ENCODE measurements at places on chromosomes 7 and 10.

DNA sequence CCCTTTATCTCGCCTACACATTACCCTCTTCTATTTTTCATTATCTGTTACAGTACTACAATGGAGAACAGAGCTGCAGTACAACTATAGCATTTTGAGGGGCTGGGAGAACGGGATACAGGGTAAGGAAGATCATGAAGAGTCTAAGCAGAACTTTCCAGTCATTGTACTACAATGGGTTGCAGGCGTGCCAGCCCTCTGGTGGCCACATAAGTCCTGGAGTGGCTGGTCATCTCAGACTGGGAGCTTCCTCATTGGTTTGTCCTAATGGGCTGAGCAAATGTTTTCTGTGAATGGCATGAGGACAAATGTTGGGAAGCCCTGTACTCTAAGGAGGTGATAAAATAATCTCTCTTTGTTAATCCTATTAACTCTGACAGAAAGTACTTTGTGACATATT, 33.0 kb downstream of the TMEM106B start:
- no peak for DNase-seq

DNA sequence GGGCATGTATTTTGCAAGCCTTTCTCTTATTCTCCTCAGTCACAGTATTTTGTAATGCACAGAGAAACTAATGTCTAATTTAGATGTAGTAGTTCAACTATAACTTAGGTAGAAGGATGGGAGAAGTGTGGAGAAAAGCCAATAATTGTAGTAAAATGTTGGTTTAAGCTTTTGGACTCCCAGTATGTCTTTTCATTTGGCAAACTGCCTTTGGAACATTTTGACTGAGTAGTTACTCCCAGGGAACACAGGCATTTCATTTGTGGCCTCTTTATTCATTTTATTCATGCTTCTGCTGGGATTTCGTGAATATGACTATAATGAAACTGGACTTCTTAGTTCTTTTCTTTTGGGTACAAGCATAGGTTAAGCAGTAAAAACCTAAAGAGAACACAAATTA, 79.0 kb downstream of the EXOC4 start:
- DNase-seq, result no peak

- no peak for DNase-seq
These were observed 38.9 kb downstream of the BMPR1A start for GRCh38 chr10:86795353-86795752.

DNA sequence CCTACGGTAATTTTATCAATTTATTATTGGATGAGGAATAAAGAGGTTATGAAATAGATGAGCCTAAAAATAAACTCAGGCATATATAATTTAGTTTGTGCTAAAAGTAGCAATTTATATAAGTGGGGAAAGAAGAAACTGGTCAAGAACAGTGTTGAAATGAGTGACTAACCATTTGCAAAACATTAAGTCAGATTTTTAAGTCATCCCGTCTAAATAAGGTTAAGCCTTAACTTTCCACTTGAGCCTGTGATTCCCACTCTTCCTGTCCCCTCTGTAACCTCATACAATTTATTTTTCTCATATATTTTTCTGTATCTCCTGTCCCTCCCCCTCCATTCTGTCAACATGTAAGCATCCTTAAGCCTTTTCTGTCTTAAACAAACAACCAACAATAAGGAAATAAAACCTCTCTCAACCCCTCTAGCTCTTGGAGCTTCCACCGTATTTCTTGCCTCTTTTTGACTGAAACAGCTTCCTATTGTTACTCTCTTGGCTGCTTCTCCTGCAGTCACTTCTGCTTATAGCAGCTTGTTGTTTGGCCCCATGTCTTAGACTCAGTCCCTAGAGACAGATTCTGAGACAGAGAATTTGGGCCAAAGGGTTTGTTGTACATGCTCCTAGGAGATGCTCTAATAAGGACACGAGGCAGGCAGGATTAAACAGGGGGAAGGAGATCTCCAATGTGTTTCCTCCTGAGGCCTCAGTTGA, 109.7 kb downstream of the GNAI1 start:
- DNase-seq, result no peak

GRCh38 chr7:47148536-47149207, 433.2 kb downstream of the TNS3 start:
- no peak for DNase-seq

GRCh38 chr7:121164247-121164646, 164.6 kb upstream of the WNT16 start:
- DNase-seq, result no peak

All from stimulated activated CD4-positive, alpha-beta T cell treated with anti-CD3 and anti-CD28 coated beads, TNF-alpha, amount 100 ng/mL, for 48 hours (primary cell).